ENCODE measurements at places on chromosomes 16 and 17. TPM values are rescaled to one million over a fixed set of nuclear protein-coding genes. Genes with fewer than 3 reads are reported as not detected.

DNA sequence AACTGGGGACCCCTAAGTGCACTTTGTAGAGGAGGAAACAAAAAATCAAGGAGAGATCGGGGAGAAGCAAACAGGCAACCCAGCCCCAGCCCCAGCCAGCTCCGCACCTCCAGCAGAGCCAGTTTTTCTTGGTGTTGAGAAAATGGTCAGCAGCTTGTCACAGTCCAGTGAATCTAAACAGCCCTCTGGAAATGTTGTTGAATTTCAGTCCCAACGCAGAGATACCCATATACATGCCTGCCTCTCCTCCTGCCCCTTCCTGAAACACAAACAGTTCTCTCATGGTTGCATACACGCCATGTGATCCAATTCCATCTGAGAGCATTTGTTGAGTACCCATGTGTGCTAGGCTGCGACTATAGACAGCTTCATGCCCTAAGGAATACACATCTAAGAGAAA lies 42.4 kb upstream of the LHX1 start:
- H3K27ac ChIP-seq: no peak overlapping the region
- no peaks in the 10 kb centered on the region for H3K36me3 ChIP-seq
- DNase-seq: no peak
- H3K4me3 ChIP-seq: no peak overlapping the region
- no peaks in the 10 kb centered on the region for H3K4me1 ChIP-seq
- no peaks in the 10 kb centered on the region for H3K27me3 ChIP-seq

The PSMB3 gene
- 118 TPM for total RNA-seq

- H3K36me3 ChIP-seq: no peaks in the 10 kb centered on the region
- no peak overlapping the region for H3K27ac ChIP-seq
- H3K4me1 ChIP-seq: no peaks in the 10 kb centered on the region
- no peak overlapping the region for H3K4me3 ChIP-seq
- DNase-seq: no peak
These were observed 146.1 kb downstream of the NTN1 start for GRCh38 chr17:9167379-9167778.

DNA sequence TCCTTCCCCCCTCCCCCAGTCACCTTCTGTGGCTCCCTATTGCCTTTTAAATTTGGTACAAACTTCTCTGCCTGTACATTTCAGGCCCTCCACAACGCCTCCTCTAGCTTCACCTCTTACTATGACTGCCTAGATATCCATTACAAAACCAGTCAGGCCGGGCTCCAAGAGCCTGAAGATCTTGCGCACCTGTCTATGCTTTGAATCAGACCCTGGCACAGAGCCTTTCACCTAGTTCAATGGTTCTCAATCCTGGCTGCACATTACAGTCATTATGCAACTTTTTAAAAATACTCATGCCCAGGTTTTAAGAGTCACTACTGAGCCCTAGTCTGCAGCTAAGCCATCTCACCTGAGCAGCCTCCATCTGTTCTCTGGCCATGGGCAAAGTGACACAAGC lies 1.6 kb upstream of the GAS7 start:
- H3K4me3 ChIP-seq: no peak overlapping the region
- no peaks in the 10 kb centered on the region for H3K4me1 ChIP-seq
- no peak for DNase-seq
- H3K36me3 ChIP-seq: no peaks in the 10 kb centered on the region

- no peak overlapping the region for H3K4me3 ChIP-seq
- peaks cover 6% of the 10 kb centered on the region for H3K4me1 ChIP-seq
- H3K27ac ChIP-seq: no peak overlapping the region
- no peaks in the 10 kb centered on the region for H3K36me3 ChIP-seq
- H3K27me3 ChIP-seq: no peaks in the 10 kb centered on the region
These were observed 3.8 kb upstream of the APPBP2 start for GRCh38 chr17:60529806-60530205.

The CCL18 gene
- not detected for total RNA-seq

DNA sequence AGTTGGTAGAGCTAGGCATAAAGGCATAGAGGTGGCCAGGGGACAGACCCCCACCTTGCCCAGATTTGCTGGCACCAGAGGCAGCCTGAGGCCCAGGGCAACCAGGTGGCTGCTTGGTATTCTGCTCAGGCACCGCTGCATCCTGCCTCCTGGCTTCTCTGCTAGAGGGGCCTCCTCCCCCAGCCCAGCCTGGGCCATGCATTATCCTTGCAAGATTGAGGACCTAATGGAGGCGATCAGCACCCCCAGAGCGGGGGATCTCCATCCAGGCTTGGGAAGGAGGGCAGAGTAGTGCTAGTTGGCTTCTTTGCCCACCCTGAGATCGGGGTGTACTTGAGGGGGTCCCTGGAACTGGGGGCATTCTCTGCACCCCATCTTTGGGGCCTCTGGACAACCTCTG lies 23.8 kb downstream of the CDK5RAP3 start:
- no peak overlapping the region for H3K27ac ChIP-seq
- no peak for DNase-seq
- no peak overlapping the region for H3K4me3 ChIP-seq
- H3K27me3 ChIP-seq: no peaks in the 10 kb centered on the region
- H3K36me3 ChIP-seq: no peaks in the 10 kb centered on the region

The MT1M gene
- total RNA-seq: 101 TPM

DNA sequence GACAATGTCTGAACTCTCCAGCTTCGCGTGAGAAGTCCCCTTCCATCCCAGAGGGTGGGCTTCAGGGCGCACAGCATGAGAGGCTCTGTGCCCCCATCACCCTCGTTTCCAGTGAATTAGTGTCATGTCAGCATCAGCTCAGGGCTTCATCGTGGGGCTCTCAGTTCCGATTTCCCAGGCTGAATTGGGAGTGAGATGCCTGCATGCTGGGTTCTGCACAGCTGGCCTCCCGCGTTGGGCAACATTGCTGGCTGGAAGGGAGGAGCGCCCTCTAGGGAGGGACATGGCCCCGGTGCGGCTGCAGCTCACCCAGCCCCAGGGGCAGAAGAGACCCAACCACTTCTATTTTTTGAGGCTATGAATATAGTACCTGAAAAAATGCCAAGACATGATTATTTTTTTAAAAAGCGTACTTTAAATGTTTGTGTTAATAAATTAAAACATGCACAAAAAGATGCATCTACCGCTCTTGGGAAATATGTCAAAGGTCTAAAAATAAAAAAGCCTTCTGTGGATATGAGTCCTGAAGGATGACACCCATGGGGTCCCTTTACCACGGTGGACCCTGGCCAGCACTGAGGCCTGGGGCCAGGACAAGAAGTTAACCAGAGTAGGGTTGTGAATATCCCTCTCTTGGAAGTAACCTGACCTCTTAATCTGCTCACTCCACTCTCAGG lies 10.5 kb upstream of the ITGAD start:
- H3K27me3 ChIP-seq: no peaks in the 10 kb centered on the region
- H3K4me1 ChIP-seq: no peaks in the 10 kb centered on the region
- H3K27ac ChIP-seq: no peak overlapping the region
- peak; percentile 74 for DNase-seq
- no peak overlapping the region for H3K4me3 ChIP-seq
- H3K36me3 ChIP-seq: no peaks in the 10 kb centered on the region

GRCh38 chr17:50594128-50594823 lies 33.8 kb downstream of the CACNA1G start:
- DNase-seq: no peak
- H3K4me1 ChIP-seq: no peaks in the 10 kb centered on the region

Measured in right lobe of liver (tissue), 6 donors.